Suppressor macrophage (primary cell): ENCODE measurements at places on chromosomes 1 and 21.

GRCh38 chr1:53890522-53890941, 935 bp upstream of the YIPF1 start:
- DNase-seq: no peak

DNA sequence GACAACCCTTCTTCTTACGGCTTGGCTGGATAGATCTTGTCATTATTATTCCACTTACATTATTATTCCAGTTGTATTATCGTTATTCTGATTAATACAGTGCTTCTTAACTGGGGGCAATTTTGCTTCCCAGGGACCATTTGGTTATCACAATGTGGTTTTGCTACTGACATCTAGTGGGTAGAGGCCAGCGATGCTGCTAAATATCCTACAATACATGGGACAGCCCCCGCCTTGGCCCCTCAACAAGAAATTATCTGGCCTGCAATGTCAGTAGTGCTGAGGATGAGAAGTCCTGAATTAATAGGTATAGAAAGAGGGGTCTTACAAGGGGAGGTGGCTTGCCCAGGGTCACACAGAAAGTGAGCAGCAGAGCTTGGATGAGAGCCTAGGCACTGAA, 105.6 kb downstream of the PTPRU start:
- DNase-seq: no peak

DNA sequence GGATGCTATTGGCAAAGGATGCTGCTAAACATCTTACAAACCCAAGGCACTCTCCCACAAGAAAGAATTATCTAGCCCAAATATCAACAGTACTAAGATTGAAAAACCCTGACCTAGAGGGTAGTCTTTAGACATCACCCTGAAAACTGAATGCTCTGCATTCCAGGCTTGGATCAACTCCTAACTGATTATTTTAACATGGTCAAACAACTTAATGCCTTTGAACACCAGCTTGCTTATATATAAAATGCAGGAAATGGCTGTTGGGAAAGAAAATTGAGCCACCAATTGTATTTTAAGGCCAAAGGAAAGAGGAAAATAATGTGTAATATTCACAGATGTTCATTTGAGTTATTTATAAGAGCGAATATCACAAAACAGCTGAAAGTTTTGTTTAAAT, 72.2 kb upstream of the C1orf87 start:
- no peak for DNase-seq

DNA sequence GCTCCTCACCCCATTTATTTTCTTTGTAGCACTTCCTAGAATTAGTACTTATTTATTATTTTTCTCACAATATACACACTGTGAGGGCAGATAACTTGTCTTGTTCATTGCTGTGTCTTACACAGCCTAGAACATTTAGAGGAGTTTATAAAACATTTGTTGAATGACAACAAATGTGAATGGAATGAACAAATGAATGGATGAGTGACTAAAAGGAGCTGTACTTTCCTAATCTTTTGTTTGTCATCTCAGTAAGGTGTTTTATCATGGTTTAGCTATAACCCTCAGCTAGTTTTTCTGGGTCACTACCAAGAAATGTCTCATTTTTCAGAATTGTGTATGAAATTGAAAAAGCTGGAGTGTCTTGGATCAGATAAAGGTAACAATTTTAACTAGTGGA, 239.3 kb upstream of the KCNK2 start:
- no peak for DNase-seq

DNA sequence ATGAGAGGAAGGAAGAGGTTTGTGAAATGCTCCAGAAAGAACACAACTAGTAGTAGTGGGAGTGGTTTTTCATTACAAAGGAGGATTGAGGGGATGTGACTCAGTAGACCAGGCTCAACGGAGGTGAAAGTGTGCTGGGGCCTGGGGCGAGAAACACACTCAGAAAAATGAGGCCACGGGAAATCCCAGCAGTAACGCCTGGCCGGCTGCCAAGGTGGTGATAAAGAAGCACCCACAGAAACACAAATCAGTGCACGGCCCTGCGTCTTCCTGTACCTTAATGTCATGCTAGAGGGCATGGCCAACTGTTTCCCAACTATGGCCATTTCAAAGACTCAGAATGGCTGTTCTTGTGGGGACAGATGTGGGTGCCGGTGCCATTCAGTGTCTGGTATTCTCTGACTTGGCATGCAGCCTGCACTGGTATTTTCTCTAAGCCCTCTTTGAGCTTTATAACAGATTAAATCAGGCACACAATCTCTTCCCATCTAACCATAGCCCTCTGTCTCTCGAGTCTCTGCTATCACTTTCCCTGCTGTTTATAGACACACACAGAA, 38.2 kb downstream of the URB2 start:
- DNase-seq: no peak
